ENCODE measurements at places on chromosomes 5 and 9.

DNA sequence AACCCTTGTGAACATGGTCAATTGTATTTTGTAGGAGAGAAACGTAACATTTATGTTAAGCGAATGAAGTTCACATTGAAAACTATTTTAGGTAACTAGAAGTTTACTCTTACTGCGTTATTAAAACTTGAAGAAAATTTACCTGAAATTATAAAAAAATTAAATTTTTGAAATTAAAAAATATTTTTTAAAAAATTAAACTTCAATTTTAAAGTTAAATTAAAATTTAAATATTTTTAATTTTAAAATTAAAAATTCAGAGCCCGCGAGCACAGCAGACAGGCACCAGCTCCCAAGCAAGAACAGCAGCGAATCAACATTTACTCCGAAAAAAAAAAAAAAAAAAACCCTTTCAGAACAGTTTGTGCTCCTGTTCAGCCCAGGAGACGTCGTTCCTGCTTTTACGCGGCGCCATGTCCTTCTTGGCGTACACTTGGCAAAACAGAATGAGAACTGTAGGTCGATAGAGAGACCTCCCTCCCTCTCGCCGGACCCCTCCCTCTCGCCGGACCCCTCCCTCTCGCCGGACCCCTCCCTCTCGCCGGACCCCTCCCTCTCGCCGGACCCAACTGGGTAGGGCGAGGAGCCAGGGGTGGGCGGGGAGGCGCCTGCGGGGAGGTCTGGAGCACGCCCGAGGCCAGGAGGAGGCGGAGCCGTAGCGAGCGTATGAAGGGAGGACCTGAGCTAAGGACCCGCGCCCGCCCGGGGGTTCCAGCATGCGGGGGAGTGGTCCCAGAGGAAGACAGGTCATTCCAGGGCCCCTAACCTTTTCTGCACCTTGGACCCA lies 235.8 kb downstream of the ROR2 start:
- DNase-seq, result peak; percentile 86

DNA sequence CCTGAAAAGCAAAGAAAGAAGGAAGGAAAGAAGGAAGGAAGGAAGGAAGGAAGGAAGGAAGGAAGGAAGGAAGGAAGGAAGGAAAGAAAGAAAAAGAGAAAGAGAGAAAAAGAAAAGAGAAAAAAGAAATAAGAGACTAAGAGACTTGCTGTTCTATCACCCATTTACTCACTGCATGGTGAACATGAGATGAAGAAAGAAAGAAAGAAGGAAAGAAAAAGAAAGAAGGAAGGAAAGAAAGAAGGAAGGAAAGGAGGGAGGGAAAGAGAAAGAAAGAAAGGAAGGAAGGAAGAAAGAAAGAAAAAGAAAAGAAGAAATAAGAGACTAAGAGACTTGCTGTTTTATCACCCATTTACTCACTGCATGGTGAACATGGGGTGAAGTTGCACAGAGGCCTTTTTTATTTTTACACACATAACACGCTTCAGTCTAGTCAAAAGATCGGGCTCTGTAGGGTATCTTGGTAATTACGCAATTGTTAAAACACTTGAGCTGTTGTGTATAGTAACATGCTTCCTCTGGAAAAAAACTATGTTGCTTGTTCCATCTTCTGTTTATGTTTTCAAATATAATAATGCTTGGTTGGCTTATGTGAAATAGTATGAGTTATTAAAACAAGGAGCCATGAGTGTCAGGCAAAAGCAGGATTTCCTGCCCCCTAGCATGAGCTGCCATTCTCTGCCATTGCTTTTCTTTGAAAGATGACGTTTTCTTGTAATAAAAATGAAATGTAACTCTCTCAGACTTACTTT lies 119.3 kb upstream of the ZNF608 start:
- DNase-seq, result no peak

GRCh38 chr5:14142202-14142826 lies 828 bp upstream of the TRIO start:
- DNase-seq, result no peak

DNA sequence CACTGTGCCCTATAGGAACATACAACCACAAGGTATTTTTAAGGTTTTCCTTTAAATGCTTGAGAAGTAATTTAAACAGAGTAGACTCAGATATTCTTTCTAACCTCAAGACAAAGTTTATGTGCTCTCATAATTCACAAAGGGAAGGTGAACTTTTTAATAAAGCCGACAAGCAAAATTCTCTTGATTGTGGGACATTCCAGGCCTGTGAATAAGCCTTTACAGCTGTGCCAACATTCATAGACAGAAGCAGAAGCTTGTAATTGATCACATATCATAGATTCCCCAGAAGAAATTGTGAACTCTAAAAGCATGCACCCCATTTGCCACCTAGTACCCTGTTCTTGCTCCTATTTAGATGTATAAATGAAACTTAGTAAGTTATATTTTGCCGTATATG lies 1107.8 kb upstream of the SEMA6A start:
- DNase-seq, result no peak

- no peak for DNase-seq
Observed at GRCh38 chr5:159533197-159533596, 202.9 kb upstream of the IL12B start.

All from right hindlimb (tissue), 1 donor.